ENCODE measurements at places on chromosomes 13 and 19.

DNA sequence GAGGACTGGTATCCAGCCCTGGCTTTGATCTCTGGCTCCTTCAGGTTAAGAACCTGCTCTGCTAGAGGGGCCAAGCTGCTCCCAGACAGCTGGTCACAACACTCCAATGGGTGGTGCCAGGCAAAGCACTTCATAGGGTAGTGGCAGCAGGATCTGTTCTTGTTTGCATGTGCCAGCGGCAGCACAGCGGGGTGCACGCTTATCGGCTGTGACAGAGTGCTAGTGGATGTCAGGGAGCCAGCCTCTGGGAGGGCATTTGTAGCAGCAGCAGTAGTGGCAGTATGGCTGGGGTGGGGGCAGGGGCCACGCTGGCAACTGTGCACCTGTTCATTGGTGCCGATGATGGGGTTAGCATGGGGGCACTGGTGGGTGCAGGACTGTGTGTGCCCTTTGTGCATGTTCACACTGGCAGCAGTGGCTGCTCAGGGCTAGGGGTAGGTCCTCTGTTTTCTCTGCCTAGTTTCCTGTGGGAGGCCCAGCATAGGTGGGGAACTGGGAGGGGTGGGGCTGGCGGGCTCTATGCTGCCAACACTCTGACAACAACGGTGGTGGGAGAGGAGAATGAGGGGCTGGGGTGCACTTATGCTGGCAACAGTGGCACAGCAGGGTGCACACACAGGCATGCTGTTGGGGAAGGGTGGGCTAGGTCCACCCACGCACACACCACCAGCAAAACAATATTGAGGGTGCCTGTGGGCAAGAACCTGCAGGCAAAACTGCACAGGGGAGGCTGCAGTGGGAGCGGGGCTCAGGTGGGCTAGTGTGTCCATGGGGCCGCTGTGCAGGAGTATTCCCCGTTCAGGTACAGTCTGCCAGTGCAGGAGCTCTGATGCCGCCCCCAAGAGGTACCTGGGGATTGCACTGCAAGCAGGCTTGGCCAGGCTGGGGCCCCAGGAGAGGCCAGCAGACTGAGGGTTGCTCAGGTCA lies 19.3 kb downstream of the AP1M1 start:
- no peak for DNase-seq

- DNase-seq = no peak
Measured at GRCh38 chr19:19475849-19476828, 39.2 kb downstream of the TSSK6 start.

GRCh38 chr19:48698046-48698445 lies 2.3 kb downstream of the FUT2 start:
- no peak for DNase-seq

GRCh38 chr13:66665991-66666390 lies 564.1 kb downstream of the PCDH9 start:
- no peak for DNase-seq

DNA sequence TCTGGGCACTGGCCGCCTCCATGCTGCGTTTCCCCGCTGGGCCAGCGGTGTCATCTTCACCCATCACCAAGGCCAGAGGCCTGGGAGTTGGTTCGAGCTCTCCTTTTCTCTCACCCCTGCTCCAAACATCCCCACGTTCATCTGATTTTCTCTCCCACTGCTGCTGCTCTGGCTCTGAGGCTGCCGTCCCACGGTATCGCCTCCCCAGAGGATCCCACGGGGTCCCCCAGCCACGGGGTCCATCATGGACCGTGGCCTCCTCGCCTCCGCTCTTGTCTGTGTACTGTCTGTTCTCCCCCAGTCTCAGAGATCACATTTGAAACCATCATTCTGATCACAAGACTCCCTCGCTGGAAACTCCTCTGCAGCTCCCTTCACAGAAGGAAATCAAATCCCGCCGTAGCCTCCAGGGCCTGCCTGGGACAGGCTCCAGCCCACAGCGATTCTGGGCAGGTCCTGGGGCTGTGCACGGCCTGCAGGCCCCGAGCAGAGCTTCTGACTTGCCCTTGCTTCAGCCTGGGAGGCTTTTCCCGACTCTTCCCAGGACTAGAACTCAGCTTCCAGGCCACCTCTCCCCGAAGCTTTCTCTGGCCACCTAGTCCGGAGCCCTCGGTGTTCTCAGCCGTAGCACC lies 64.2 kb downstream of the SOX1 start:
- no peak for DNase-seq

DNA sequence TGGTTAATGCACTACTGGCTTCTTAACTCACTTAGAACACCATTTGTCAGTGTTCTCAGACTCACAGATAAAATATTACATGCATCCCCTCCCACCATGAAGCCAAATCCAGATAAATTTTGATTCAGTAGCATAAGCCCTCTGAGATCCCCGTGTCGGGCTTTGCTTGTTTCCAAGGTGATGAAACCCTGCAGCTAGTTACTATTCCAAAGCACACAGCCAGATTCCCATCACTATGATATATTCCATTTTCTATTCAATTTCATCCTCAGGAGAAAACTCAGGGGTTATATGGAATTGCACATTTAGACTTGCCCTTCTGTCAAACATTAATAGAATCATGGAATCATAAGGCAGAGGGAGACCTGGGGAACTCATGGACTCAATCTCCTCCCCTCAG lies 9.4 kb upstream of the FAM124A start:
- no peak for DNase-seq

GRCh38 chr13:32378012-32378411 lies 49.9 kb downstream of the N4BP2L1 start:
- DNase-seq = no peak

DNA sequence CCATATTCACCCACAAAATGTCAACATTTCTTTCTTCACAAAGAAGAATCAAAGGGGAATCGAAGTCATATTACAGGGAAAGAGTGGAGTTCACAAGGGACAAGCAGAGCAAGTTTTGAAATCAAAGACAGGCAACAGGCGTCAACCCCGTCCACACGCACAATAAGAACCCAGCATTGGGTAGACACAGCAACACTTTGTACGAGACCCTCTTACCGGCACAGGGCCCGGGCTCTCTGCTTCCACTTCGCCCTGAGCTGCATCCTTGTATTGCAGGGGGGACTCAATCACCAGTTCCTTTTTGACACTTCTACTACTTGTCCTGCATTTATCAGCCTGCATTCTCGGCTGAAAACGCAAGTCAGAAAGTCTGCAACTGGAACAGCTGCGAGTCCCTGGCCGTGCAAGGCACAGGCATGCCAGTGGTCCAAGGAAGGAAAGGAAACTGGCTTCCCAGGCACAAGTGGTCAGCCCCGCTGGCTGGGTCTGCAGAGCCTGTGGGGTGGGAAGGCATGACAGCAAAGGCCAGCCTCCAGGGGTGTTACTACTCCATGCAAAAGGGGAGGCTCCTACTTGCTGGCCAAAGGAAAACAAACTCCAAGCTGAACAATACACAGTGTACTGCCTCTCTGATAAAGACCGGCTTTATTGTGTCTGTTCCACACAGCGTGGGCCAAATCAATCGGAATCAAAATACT lies at the start of gene DOCK9:
TSS of gene DOCK9 (minus strand) at position 497 of the 698 bp plus-strand sequence. CDS start at position 342, 155 bp downstream.
- no peak for DNase-seq

DNA sequence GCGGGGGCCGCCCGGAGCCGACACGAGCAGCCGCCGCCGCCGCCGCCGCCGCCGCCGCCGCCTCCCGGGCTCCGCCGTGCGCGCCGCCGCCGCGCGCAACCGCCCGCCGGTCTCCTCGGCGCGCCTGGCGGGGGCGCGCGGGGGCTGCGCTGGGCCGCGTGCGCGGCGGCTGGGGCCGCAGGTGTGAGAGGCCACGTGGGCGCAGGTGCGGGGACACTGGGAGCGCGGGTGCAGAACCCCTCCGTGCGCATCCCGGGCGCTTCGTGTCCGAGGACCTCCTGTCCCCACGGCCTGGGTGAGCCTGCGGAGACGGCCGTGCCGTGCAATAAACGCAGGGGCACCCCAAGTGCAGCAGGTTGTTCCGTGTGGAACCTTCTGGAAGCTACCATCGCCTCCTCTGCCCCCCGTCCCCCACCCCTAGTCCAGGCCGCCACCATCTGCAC lies at the start of gene LINGO3:
TSS of gene LINGO3 (minus strand) at position 41 of the 443 bp plus-strand sequence. CDS start 16,378 bp downstream, outside the sequence.
- DNase-seq = no peak

DNA sequence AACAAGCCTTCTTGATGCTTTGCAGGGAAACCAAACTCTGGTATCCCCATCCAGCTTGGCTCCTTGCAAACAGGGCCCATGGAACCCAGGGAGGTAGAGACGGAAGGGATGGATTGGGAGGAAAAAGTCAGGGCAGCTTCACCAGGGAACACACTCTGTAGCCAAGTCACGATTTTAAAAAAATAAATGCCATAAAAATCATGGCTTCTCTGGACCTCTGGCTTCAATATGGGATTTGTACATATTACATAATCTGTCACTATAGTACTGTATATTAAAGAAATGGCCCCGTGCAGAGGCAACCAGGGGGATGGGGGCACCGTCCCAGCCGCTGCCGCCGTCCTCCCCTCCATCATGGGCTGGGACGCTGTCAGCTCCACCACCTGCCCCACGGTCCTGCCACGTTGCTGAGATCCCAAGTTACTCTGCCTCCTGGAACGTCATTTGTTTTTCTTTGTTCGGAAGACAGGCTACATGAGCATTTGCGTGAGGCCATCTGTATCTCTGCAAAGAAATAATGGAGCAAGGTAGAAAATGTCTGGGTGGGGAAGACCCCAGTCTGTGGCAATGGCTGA lies 313.3 kb downstream of the ZNF536 start:
- DNase-seq = no peak

DNA sequence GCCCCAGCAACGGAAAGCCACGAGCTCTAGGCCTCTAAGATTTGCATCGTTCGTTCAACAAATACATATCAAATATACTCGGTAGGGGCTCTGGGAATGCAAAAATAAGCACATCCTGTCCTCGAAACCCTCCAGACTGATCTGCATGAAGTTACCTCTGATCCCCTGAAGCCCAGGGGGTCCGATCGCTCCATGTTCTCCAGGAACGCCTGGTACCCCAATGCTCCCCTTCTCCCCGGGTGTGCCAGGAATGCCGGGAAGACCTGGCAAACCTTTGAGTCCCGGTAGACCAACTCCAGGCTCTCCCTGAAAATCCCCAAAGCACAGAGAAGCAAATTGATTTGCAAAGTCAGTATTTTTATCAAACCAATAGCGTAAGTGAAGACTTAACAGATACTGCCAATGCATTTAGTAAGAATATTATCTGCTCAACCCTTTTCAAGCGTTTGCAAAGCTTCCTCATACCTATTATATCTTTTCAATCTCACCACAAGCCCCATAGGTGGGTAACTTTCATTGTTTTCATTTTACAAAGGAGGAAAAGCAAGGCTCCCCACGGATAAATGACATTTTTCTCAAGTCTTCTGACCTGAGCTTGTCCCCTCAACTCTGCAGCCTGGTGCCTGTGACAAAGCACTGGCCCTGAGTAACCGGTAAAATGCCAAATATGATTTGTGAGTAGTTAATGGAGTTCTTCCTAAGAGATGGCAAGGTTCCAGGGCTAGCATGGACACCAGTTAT lies 127.7 kb downstream of the COL4A1 start:
- no peak for DNase-seq

- no peak for DNase-seq
Measured at GRCh38 chr13:32257649-32258048, 57.5 kb downstream of the ZAR1L start.

DNA sequence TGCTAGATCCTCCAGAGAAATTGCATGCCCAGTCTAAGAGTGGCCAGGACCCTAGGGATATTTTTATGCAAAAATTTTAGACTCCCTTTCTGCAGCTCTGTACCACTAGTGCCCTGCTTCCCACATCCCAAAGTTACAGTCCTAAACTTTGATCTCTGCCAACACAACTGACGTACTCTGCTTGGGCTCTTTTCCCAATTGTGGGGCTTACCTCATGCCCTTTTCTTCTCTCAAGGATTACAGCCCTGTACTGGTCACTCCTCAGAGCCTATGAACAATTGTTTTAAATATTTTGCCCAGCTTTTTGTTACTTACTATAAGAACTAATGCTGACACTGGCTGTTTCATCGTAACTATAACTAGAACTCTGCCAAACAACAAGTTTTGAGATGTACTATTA lies 57.8 kb upstream of the FBXL3 start:
- no peak for DNase-seq

GRCh38 chr19:52778811-52779210 lies 7.8 kb downstream of the ZNF600 start:
- peak; percentile 52 for DNase-seq

DNA sequence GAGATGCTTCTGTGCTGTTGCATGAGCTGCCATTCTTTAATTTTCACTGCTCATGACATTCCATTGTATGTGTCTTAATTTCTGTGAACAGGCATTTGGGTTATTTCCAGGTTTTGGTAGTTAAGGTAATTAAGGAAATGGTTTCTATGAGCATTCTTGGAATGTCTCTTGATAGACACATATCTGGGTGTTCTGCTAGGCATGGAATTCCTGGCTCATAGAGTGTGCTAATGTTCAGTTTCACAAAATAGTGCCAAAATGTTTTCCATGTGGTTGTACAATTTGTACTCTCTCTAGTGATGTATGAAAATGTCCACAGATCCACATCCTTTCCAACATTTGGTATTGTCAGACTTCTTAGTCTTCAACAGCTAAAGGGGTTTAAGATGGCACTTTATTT lies 680.9 kb upstream of the SGCG start:
- no peak for DNase-seq

GRCh38 chr19:52140032-52140710 lies 433 bp upstream of the ZNF616 start:
- no peak for DNase-seq

DNA sequence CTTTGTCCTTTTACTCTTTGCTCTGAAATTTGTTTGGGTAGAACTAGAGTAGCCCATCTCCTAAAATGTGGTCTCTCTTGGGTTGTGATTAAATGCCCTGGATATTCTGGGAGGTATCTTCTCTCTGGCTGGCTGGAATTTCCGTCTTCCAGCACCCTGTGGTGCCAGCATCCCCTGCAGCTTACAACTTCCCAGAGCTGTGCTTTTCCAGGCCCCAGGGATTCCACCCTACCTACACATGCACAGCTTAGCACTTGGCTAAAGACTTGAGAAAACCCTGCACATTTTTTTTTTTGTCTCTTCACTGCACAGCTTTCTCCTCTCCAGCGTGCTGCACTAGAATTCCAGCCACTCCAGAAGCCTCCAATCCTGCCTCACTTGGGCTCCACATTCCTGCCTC lies 334.7 kb downstream of the IRS2 start:
- no peak for DNase-seq

- DNase-seq = no peak
Measured at GRCh38 chr13:77492982-77493381, 42.5 kb upstream of the SCEL start.

GRCh38 chr13:46181840-46182490 lies at the start of gene LCP1:
Gene LCP1 (minus strand): TSS chr13:46182177. CDS start chr13:46159662, 22,515 bp downstream.
- peak; percentile 67 for DNase-seq

DNA sequence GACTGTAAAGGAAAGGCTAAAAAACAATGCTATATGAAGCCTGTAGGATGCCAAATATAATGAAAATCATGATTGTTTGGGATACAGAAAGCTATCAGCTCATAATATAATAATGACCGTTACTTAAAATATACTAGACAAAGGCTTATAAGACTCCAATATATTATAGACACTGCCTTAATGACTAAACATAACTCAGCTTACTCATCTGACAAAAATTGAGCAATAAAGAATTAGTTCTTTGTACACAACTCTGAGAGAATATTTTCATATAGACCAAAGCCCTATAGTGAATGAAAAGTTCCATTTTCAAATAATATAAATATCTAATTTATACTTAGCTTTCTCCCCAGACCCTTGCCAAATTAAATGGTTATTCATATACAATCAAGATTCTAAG lies 283.3 kb downstream of the DIAPH3 start:
- no peak for DNase-seq

- no peak for DNase-seq
Measured at GRCh38 chr13:31987535-31988170, 43.9 kb upstream of the FRY start.

All from activated naive CD8-positive, alpha-beta T cell treated with anti-CD3 and anti-CD28 coated beads, Interleukin-2, amount 50 U/mL, for 24 hours (primary cell).